Stimulated activated CD8-positive, alpha-beta memory T cell treated with anti-CD3 and anti-CD28 coated beads, Interleukin-2, amount 100 ng/mL, for 1 hour (primary cell): ENCODE measurements at places on chromosomes 4 and X.

DNA sequence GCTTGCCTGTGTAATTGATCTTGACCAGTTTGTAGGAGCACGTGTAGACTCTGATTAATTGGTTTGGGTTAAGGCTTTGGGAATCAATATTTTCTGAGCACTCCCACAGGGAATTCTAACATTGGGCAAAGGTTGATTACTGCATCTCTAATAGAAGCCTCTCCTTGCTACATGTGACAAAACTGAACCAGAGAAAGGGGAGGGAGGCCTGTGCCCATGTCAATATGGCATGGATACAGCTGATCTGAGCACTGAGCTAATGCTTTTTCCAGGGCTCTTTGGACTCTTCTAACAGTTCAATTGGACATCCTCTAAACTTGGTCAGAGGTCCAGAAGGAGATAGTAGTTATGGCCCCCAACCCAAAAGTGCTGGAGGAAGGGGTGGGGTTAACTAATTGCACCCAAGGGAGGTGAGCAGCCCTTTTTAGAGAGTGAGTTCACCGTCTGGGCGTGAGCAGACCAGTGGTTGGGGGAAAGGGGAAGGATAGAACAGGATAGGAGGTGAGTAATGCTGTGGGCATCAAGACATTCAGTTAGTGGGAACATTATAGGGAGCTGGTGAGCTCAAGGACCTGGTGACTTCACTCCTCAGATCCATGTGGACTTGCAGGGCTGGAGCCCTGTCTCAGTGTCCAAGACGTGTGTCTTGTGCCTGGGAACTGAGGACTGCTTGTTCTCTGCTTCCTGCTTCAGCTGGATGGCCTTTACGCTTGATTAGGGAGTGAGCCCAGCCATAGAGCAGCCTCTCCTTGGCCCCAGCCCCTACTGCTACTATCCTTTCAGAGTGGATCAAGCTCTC lies 22.8 kb downstream of the MSN start:
- DNase-seq = no peak

DNA sequence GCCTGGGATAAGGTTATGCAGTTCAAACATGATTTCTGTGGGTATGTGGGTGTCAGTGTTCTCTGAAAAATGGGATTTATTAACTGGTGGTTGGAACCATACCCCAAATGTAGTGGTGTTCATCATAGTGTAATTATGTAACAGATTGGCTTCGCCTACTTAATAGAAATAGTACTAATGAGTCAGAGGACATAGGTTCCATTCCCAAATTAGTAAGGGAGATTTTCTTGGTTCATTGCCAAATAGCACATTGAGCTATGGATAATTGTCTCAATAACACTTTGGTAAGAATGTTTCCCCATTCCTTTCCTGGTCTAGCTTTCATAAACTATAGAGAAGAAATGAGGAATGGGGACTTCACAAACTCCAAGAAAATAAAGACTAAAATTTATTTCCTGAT lies 20.5 kb upstream of the CYBB start:
- DNase-seq = no peak

- DNase-seq = no peak
These were observed 8.2 kb downstream of the MTHFD2L start for GRCh38 chr4:74166135-74166534.

- no peak for DNase-seq
These were observed 106.4 kb downstream of the DHX15 start for GRCh38 chr4:24477919-24478318.

DNA sequence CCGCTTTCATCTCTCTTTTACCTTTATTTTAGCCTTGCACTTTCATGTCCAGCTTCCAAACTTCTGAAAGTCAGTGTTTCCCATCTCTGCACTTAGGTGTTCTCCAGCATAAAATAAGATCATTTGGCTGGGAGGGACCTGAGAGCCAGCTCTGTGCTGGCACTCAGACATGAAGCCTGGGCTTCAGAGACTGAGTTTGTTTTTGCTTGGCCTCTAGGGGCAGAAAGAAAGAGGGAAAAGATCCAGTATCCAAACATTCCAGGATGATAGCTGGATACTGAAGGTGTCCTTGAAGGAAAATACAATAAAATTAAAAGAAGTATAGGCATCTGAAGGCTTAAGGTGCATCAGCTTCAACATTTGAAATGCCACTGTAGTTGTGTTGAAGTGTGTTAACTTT lies 202.4 kb upstream of the ZIC3 start:
- DNase-seq = no peak

- no peak for DNase-seq
These were observed 68.7 kb downstream of the MGST2 start for GRCh38 chr4:139734201-139734874.

DNA sequence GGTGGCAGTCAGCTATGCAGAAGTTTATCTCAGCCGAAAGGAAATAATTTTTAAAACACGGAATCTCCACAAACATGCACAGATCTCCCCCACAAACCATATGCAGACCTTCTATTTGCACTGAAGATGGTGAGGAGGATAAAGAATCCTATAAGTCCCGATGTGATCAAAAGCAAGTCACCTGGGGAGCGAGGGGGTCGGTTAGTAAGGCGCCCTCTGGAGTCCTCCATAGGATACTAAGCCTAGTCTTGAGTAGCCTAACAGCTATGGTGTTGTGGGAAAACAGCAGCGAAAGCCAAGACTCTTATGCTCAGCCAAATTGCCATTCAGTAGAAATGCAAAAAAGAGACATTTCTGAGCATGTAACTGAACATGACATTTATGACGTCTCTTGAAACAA lies 210.9 kb downstream of the FRMPD4 start:
- DNase-seq = no peak

DNA sequence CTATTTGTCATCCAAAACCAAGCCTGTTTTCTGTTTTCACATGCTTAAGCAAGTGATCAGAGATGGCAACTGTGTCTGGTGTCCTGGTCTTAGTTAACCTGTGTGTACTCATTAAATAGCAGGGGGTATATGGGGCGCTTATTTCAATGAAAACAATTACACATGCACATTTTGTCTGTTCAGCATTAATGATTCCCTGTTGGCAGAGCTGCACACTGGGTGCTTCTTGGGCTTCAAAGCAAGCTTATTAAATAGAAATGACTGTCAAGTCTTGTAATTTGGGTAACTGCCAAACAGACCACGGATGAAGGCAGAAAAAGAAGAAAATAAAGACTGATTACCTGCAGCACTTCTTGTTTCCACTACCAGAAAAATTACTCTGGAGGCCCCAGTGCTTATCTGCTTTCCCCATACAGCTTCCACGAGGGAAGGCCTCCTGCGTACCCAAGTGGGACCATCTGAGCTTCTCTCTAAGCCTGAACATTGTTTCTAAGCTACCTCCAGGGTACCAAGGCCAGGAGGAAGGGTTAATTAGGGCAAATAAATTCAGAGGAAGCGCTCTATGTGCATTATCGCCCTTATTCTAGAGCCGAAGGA lies 107.2 kb upstream of the TBL1X start:
- no peak for DNase-seq
